ENCODE measurements at places on chromosomes 4 and X. TPM values are rescaled to one million over a fixed set of nuclear protein-coding genes. Genes with fewer than 3 reads are reported as not detected.

Gene STIM2
- 14.3 TPM for total RNA-seq

- peaks cover 34% of the 10 kb centered on the region for H3K27me3 ChIP-seq
- H3K4me1 ChIP-seq: peaks cover 2% of the 10 kb centered on the region
- no peak overlapping the region for H3K4me3 ChIP-seq
- DNase-seq: no peak
- H3K27ac ChIP-seq: no peak overlapping the region
These were observed 227.7 kb downstream of the C4orf33 start for GRCh38 chr4:129323658-129324057.

DNA sequence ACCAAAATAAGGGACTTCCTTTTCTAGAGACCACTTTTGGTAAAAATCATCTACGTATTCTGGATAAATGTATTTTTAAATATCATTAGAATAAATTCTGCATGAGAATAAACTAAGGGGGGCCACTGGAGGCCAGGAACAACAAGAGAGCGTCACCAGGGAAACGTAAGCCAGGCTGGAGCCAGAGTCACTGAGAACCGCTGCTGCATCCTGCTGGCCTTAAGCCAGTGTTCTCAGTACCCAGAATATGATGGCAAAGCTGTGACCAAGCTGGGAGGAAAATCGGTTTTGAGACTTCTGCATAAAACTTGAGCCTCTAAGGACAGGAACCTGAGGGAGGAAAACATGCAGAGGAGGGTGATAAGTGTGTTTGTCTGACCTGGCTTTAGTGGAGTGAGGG lies 63.0 kb upstream of the FAM9A start:
- no peaks in the 10 kb centered on the region for H3K36me3 ChIP-seq
- peaks cover 11% of the 10 kb centered on the region for H3K27me3 ChIP-seq
- H3K4me3 ChIP-seq: no peak overlapping the region
- H3K4me1 ChIP-seq: no peaks in the 10 kb centered on the region
- DNase-seq: no peak

DNA sequence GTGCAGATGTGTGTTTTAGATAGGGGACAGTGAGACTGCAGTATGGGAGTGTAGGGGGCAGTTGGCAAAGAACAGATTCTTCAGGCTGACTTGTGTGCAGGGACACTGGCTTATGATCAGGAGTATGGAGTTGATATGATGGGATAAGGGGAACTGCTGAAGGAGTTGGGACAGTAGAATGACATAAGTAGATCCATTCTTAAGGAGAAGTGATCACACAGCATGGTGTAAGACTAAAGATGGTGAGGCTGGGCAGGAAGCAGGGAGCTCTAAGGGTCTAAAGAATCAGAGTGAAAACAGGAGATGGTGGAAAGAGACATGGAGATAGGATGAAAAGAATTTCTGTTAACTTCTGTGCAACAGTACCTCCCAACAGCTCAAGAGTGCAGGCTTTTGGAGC lies 70.7 kb downstream of the REELD1 start:
- H3K4me1 ChIP-seq: no peaks in the 10 kb centered on the region
- no peaks in the 10 kb centered on the region for H3K27me3 ChIP-seq
- no peak overlapping the region for H3K27ac ChIP-seq
- no peak for DNase-seq
- no peak overlapping the region for H3K4me3 ChIP-seq
- H3K36me3 ChIP-seq: no peaks in the 10 kb centered on the region

Gene GPR82
- total RNA-seq: not detected

DNA sequence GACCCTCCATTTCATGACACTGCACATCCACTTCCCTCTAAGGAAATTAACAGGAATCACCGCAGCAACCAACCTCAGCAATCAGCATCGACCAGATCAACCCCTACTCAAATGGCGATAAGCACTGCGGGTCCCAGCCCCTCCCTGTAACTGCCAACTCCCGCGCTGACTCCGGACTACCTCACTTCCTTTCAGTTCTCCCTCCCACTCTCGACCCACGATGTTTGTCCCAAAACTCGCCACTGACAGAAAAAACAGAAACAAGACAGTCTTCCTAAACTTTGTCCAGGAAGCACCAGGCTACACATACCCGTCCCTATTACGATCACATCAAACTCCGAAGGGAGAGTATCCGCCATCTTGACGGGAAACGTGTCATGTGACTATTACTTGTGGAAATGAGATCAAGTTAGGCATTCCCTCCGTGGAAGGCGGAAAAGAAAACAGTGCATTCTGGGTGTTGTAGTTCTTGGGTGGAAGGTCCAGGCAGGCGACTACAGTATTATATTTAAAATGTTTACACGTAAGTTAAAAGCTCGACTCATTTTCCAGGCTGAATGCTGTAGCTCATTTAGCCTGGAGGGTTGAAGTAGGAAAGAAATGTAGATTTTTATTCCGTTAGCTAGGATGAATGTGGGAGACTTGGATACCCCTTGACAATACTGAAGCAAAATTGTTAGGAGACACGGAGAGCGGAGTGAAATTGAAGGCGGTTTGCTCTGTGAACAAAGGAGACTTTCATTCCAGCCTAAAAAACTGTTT lies at the start of gene CHM:
TSS of gene CHM (minus strand) at position 385 of the 762 bp plus-strand sequence. CDS start at position 359, 26 bp downstream.
- H3K27me3 ChIP-seq: peaks cover 5% of the 10 kb centered on the region
- DNase-seq: peak; percentile 88
- H3K36me3 ChIP-seq: peaks cover 5% of the 10 kb centered on the region
- peaks cover 13% of the 10 kb centered on the region for H3K4me1 ChIP-seq

DNA sequence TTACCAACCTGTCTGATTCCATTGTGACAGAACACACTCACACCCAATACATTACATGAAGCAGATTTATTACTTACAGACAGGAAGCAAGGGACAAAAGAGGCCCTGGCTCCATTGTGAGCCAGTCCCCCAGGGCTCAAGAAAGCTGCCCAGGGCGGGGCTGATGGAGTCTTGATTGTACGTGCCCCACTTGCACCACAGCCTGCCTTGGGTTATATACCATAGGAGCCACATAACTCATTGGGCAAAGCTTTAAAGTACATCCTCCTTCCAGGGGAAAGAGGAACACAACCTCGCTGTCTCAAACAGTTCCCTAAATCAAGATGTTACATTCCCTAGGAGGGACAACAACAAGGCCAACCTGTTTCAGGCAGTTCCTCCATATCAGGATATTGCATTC lies 3.4 kb upstream of the ZRSR2 start:
- no peaks in the 10 kb centered on the region for H3K4me1 ChIP-seq
- no peak overlapping the region for H3K4me3 ChIP-seq
- DNase-seq: no peak
- H3K27me3 ChIP-seq: no peaks in the 10 kb centered on the region
- H3K27ac ChIP-seq: no peak overlapping the region

GRCh38 chr4:148126825-148127224 lies 315.4 kb downstream of the NR3C2 start:
- H3K27me3 ChIP-seq: peaks cover 10% of the 10 kb centered on the region
- H3K36me3 ChIP-seq: peaks cover 6% of the 10 kb centered on the region
- H3K4me3 ChIP-seq: no peak overlapping the region
- no peak overlapping the region for H3K27ac ChIP-seq
- DNase-seq: no peak

GRCh38 chr4:26531491-26532116 lies 41.3 kb upstream of the CCKAR start:
- H3K27ac ChIP-seq: no peak overlapping the region
- H3K4me3 ChIP-seq: no peak overlapping the region
- DNase-seq: no peak
- no peaks in the 10 kb centered on the region for H3K4me1 ChIP-seq
- no peaks in the 10 kb centered on the region for H3K36me3 ChIP-seq

- peak; percentile 84 for DNase-seq
- peak overlapping the region; percentile 68 for H3K27ac ChIP-seq
- peaks cover 19% of the 10 kb centered on the region for H3K4me1 ChIP-seq
These were observed 58.2 kb upstream of the DYNLT3 start for GRCh38 chrX:37905436-37906147.

DNA sequence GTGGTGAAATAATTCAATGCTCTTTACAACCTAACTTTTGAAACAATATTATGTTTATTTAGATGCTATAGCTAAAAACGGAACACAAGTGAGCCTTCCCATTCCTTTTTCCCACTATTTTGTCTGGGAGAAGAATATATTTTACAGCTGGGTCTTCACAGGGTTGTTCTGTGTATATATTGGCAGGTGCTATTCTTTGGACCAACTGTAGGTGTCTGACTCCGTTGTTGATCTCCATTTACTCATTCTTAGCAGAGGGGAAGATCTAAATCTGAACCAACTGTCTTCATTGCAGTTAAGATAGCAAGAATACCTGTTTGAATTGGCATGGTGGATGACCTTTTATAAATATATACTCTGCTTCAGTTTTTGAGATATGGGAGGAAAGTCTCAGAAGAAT lies 257.4 kb downstream of the CFAP299 start:
- no peaks in the 10 kb centered on the region for H3K36me3 ChIP-seq
- no peak for DNase-seq

DNA sequence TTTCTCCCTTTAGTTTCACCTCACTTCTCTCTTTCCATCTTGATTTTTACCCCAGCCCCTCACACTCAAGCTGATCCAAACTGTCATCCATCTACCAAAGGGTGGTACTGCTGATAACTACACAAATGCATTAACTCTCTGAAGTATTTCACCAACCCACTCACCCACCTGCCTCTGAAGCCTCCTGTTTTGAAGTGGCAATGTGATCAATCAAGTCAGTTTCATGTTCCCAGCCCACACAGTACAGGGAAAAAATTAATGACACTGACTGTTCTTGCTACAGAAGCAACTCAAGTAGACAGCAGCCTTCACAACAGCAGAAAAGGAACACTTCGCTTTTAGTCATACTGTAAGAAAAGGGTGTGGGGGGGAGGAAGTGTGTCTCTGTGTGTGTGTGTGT lies 183.0 kb upstream of the NOCT start:
- H3K27me3 ChIP-seq: no peaks in the 10 kb centered on the region
- DNase-seq: no peak
- no peak overlapping the region for H3K4me3 ChIP-seq
- H3K4me1 ChIP-seq: peaks cover 7% of the 10 kb centered on the region

- peaks cover 20% of the 10 kb centered on the region for H3K4me1 ChIP-seq
- no peaks in the 10 kb centered on the region for H3K36me3 ChIP-seq
- no peak overlapping the region for H3K27ac ChIP-seq
- peak; percentile 77 for DNase-seq
These were observed 72.2 kb upstream of the MXD4 start for GRCh38 chr4:2333916-2334644.

GRCh38 chrX:127577884-127578283 lies 474.3 kb downstream of the ACTRT1 start:
- H3K36me3 ChIP-seq: no peaks in the 10 kb centered on the region
- DNase-seq: no peak
- H3K4me1 ChIP-seq: no peaks in the 10 kb centered on the region
- H3K27me3 ChIP-seq: no peaks in the 10 kb centered on the region
- H3K4me3 ChIP-seq: no peak overlapping the region

Gene SORBS2
- total RNA-seq: 33.2 TPM
